ENCODE measurements at places on chromosomes 1 and 21. TPM values are rescaled to one million over a fixed set of nuclear protein-coding genes. Genes with fewer than 3 reads are reported as not detected.

IFT25 gene
- 24.5 TPM for total RNA-seq

DCST2 gene
- total RNA-seq, result 0.42 TPM

DNA sequence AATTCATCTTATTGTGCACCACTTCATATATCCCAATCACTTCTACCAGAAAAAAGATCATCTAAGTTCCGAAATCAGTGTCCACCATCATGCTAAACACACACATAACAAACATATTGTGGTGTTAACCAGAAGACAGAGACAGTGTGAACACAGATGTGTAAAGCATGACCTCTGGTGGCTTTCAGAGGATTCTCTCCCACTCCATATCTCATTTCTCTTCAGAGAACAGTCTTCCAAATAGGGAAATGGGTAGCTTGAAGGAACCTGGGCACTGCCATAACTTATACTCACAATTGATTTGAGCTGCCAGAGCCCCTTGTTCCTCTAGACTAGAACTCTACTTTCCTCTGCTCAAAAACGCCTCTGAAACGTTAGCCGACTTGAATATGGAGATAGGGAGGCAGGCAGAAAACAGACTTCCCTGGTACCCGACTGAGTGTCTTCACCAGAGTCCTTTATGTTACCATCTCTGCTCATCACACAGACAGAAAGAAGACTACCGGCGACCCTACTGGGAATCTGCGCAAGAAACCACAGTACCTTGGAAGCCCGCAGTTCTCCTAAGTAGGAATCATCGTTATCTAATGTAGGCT is 1.8 kb upstream of the ELAPOR1 start:
- peaks cover 5% of the 10 kb centered on the region for H3K4me1 ChIP-seq
- H3K4me3 ChIP-seq, result peak overlapping the region; percentile 69
- DNase-seq, result no peak
- no peaks in the 10 kb centered on the region for H3K36me3 ChIP-seq
- H3K27me3 ChIP-seq, result no peaks in the 10 kb centered on the region
- H3K27ac ChIP-seq, result no peak overlapping the region

DNA sequence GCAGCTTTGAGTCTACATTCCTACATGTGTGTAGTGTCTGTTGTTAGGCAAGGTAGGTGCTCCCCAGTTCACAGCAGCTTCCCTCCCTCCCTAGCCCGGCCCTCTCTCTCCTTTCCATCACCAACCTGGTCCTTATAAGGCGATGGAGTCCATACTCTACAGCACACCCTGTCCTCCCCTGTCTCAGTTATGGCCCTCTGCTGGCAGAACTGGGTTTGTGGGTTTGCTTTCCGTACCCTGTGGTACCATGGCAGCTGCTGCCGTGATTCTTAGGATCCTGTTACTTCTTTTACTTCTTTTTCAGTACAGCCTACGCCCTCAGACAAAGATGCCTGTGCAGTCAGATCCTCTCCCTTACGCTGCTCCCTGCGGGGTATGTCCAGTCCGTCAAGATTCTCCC is 31.7 kb downstream of the AK5 start:
- H3K4me1 ChIP-seq, result no peaks in the 10 kb centered on the region
- no peak overlapping the region for H3K4me3 ChIP-seq
- H3K36me3 ChIP-seq, result no peaks in the 10 kb centered on the region
- H3K27me3 ChIP-seq, result no peaks in the 10 kb centered on the region
- no peak for DNase-seq

DNA sequence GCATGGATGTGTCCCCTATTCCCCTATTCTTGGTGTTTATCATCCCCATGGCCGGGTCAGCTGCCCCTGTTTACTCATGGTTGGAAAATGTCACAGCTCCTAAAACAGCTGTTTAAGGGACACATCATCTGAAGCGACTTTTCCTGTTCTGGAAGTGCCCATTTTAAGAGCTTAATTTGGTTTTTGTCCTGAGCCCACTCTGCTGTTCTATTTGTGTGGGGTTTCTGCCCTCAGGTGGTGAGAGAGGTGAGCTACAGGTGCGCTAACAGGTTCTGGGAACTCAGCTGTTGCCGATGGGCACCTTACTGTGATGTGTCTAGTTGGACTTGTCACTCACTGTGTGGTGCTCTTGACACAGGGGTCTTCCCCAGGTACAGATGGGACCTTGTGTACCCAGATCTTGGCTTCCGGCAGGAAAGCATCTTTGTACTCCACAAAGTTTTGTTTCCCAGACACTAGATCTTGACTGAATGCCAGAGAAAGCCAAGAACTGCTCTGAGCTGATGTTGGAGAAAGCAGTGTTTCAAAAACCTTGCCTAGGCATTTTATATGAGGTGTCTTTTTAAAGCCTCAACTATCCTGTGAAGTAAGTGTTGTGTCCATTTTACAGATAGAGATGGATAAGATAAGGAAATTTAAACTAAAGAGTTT is 59.0 kb upstream of the CD1D start:
- H3K27ac ChIP-seq, result no peak overlapping the region
- H3K27me3 ChIP-seq, result no peaks in the 10 kb centered on the region
- no peak for DNase-seq
- H3K4me1 ChIP-seq, result peaks cover 13% of the 10 kb centered on the region
- H3K4me3 ChIP-seq, result no peak overlapping the region
- H3K36me3 ChIP-seq, result no peaks in the 10 kb centered on the region

DNA sequence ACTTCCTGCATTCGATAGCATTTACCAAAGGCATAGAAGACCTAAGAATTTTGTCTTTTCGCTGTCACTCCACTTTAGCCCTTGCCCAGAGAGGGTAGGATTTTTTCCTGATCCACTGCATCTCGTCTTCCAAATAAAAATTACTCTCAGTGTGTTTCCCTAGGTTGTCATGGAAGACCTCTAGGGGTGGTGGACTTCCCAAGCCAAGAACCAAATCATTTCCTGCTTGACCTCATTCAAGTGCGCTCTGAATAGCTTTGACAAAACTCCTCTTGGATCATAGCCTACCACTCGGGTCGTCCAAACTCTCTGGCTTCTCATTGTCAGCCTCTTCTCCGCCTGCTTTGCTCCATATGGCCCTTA is 431 bp upstream of the C1orf52 start:
- H3K4me3 ChIP-seq, result peak overlapping the region; percentile 98
- H3K27me3 ChIP-seq, result no peaks in the 10 kb centered on the region
- H3K27ac ChIP-seq, result peak overlapping the region; percentile 79

GRCh38 chr1:18217398-18218043 is 109.9 kb downstream of the IGSF21 start:
- no peak overlapping the region for H3K4me3 ChIP-seq
- no peak for DNase-seq
- H3K4me1 ChIP-seq, result no peaks in the 10 kb centered on the region
- no peak overlapping the region for H3K27ac ChIP-seq

DNA sequence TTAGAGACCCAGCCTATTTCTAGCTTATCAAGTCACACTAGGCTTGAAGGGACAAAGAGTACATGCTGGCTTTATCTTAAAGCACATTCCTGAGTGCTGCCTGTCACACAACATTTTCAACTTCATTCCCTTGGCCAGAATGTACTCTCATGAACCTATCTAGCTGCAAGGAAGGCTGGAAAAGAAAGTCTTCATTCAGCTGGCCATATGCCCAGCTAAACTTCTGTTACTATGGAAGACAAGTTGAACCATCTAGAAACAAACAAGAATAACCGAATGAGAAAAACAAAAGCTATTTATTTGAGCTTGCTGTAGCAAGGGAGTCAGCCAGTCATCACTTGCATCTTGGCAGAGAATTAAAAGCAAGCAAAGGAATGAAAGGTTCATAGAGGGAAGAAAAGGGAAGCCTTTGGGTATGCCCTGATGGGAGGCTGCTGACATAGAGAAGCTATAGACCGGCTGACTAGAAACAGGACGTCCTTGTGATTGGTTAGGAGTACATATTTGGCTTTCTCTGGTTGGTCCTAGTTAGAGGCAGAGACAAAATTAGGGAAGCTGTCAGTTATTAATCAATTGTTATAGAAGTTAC is 108.4 kb downstream of the NEK7 start:
- no peak for DNase-seq
- peaks cover 2% of the 10 kb centered on the region for H3K36me3 ChIP-seq
- peaks cover 31% of the 10 kb centered on the region for H3K4me1 ChIP-seq
- no peak overlapping the region for H3K27ac ChIP-seq
- H3K27me3 ChIP-seq, result no peaks in the 10 kb centered on the region
- no peak overlapping the region for H3K4me3 ChIP-seq

DNA sequence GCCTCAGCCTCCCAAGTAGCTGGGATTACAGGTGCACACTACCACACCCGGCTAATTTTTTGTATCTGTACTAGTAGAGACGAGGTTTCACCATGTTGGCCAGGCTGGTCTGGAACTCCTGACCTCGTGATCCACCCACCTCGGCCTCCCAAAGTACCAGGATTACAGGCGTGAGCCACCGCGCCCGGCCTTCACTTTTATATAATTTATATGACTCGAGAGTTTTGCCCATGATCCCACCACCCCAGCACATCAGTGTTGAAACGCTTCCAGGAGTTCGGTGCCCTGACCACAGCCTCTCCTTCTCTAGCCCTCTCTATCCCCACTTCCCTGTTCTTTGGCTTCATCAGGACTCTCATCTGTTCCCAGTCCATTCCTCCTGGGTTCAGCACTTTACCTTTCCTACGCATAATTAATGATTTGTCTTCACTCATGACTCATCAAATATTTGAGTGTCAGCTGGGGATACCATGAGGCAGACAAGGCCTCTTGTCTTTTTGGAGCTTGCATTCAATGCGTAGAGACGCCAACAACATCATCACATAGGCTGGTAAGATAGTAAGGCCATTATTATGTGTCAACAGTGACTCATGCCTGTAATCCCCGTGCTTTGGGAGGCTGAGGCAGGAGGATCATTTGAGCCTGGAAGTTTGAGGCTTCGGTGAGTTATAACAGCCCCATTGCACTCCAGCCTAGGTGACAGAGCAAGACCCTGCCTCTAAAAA is 1.4 kb downstream of the PMF1 start:
- H3K27me3 ChIP-seq, result no peaks in the 10 kb centered on the region
- H3K36me3 ChIP-seq, result peaks cover 16% of the 10 kb centered on the region
- no peak for DNase-seq
- peak overlapping the region; percentile 81 for H3K4me3 ChIP-seq
- H3K27ac ChIP-seq, result peak overlapping the region; percentile 89
- peaks cover 31% of the 10 kb centered on the region for H3K4me1 ChIP-seq

DNA sequence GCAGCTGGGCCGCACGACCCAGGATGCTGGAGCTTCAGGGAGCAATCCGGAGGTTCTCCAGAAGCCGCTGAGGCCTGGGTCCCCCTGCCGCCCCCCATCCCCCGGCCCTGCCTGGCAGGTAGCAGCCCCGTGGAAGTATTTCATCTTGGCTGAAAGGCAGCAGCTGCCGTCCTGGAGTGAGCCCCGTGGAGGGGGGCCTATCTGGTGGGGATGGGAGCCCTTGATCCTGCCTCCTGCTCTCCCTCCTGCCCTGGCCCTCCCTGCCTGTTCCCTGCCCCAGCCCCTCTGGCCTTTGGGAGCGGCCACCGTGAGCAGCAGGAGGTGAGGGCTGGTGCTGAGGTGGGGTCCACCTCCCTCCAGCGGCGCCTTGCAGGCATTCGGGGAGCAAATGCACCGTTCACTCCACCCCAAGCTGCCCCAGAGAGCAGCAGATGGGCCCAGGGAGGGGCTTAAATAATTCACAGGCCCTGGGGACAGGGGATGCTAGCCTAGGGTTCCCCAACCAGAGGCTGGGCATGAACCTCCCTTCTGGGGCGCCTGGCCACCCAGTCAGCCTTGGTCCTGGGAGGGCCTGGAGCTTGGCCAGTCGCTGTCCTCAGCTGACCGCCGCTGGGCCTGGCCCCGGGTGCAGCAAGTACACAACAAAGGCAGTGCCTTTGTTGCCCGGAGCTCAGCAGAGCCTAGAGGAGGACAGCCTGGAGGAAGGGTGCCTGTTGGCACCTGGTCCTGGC is 23.7 kb upstream of the PLCH2 start:
- no peaks in the 10 kb centered on the region for H3K4me1 ChIP-seq
- DNase-seq, result no peak
- H3K27ac ChIP-seq, result no peak overlapping the region
- no peaks in the 10 kb centered on the region for H3K36me3 ChIP-seq
- peaks cover 3% of the 10 kb centered on the region for H3K27me3 ChIP-seq
- H3K4me3 ChIP-seq, result no peak overlapping the region

DNA sequence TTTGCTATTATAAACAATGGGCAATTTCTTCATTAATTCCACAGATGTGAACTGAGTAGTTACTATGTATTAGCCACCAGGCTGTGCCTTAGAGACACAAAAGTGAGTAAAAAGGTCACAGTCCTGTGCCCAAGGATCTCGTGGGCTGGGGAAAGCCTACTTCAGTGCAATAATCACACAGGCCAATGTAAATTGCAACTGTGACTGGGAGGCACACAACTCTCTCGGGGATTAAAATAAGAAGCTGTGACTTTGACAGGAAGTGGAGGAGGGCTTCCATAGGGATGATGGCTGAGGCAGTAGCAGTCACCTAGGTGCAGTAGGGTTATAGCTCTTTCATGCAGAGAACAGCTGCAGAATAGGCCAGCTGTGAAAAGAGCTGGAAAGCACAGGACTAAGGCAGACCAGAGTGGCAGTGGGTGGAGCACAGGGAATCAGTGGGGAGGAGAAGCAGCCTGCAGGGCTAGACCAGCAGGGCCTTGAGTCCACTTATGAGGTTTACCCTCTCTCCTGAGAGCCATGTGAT is 121.9 kb downstream of the MAB21L3 start:
- no peaks in the 10 kb centered on the region for H3K27me3 ChIP-seq
- H3K27ac ChIP-seq, result no peak overlapping the region
- H3K4me1 ChIP-seq, result no peaks in the 10 kb centered on the region
- no peaks in the 10 kb centered on the region for H3K36me3 ChIP-seq
- no peak for DNase-seq

- no peak overlapping the region for H3K27ac ChIP-seq
- no peak overlapping the region for H3K4me3 ChIP-seq
- no peaks in the 10 kb centered on the region for H3K27me3 ChIP-seq
- no peak for DNase-seq
- H3K36me3 ChIP-seq, result no peaks in the 10 kb centered on the region
Measured at GRCh38 chr21:35615325-35615724, 445.0 kb downstream of the SETD4 start.

- H3K27me3 ChIP-seq, result no peaks in the 10 kb centered on the region
- H3K36me3 ChIP-seq, result no peaks in the 10 kb centered on the region
- H3K4me1 ChIP-seq, result peaks cover 10% of the 10 kb centered on the region
- H3K4me3 ChIP-seq, result no peak overlapping the region
- no peak for DNase-seq
Measured at GRCh38 chr1:155019377-155020245, 14.0 kb downstream of the DCST2 start.

- peak overlapping the region; percentile 32 for H3K4me3 ChIP-seq
- peak overlapping the region; percentile 27 for H3K27ac ChIP-seq
- DNase-seq, result no peak
- H3K27me3 ChIP-seq, result no peaks in the 10 kb centered on the region
Measured at GRCh38 chr1:223834660-223835263, 11.0 kb downstream of the TP53BP2 start.

DNA sequence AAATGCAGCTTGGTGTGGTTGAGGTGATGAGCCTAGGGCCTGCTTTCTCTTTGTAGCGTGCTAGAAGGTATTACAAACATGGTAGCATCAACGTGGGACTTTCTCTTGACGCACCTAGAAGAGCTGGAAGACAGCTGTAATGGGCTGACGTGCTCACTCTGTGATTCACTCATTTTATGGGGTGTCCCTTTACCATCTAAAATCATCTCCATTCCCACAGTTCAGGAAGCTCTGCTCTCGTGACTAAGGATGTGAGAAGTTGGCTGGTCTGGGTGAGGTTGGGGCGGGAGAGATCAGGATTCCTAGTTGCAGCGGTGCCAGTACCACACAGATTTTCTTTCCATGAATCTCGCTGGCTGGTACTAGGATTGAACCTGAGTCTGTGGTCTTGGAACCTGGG is 4.2 kb downstream of the HTR6 start:
- no peak overlapping the region for H3K27ac ChIP-seq
- H3K4me1 ChIP-seq, result peaks cover 15% of the 10 kb centered on the region
- no peak for DNase-seq
- no peaks in the 10 kb centered on the region for H3K36me3 ChIP-seq
- peaks cover 13% of the 10 kb centered on the region for H3K27me3 ChIP-seq

- H3K4me3 ChIP-seq, result no peak overlapping the region
- no peak overlapping the region for H3K27ac ChIP-seq
- no peaks in the 10 kb centered on the region for H3K4me1 ChIP-seq
Measured at GRCh38 chr1:201667479-201667878, 128.6 kb downstream of the NAV1 start.

Data from thoracic aorta (tissue), 2 donors.